Left ventricle myocardium superior (tissue), 1 donor: ENCODE measurements at places on chromosomes 6 and 20.

GRCh38 chr20:1206366-1207148 is 3.3 kb downstream of the C20orf202 start:
- no peak for DNase-seq

DNA sequence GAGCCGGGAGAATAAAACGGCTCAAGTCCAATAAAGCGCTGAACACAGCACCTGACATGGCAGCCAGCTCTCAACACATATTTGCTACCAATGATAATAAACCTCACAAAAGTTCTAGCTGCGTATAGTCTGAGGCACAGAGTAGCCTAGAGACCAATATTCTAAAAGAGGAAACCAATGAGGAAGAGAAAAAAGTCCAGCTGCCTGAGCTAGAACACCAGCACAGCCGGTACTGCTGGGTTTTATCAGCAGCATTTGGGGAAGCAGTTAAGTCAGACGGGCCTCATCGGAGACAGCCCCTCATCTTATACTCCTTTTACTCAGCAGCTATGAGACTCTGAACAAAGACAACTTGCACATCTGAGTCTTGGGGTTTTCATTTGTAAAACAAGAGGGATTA is 2.4 kb upstream of the RTF2 start:
- no peak for DNase-seq

GRCh38 chr20:51266353-51266752 is 243.4 kb upstream of the KCNG1 start:
- DNase-seq: no peak

DNA sequence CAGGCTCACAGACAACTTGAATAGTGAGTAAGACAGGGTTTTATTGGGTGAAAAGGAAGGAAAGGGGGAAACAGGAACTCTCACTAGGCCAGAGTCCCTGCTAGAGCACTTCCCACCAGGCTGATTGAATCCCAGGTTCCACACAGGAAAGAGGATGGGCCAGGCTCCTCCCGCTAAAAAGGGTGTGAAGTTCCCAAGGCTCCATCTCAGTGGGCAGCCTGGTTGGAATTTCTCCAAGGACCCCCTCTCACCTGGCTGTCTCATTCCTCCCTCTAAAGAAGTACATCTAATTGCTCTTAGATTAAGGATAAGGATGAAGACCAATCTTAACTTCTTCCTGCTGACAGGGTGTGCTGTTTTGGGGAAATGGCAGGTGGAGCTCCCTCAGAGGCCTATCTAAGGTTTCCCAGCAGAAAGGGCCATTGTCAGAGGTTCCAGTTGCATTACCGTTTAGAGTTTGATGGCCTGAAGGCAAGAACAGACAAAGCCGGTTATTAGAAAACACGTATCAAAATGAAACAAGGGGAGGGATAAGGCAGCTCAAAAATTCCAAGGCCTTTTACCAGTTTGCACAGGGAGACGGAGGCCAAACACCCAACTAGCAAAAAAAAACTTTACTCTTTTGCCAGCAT is 21.5 kb downstream of the COL19A1 start:
- DNase-seq: no peak

DNA sequence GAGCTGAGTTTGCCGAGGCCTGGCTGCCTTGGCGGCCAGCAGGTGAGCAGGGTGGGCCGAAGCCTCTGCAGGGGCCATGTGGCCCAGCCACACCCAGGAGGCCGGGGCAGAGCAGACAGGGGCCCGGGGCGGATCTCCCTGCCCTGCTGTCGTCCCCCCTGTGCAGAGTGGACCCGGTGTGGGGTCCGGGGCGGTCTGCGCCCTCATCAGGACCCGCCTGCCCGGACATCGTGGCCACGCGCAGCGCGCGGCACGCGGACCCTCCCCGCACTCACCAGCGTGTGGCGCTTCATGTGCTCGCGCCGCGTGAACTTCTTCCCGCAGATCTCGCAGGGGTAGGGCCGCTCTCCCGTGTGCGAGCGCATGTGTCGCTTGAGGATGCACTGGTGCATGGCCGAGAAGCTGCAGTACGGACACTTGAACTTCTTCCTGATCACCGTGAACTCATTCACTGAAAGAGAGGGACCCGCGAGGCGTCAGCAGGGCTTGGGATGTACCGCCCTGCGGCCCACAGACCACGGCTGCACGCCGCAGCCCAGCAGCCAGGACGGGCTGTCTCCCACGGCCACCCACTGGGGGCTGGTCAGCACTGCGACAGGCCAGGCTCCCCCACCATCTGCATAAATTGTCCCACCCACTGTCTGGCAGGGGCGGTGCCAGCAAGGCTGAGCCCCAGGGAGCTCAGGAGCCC is 13.0 kb downstream of the SLC2A4RG start:
- no peak for DNase-seq

- DNase-seq: no peak
Observed at GRCh38 chr6:14589175-14589574, 471.6 kb downstream of the CD83 start.

GRCh38 chr20:53713328-53714056 is 119.9 kb upstream of the ZNF217 start:
- DNase-seq: no peak

DNA sequence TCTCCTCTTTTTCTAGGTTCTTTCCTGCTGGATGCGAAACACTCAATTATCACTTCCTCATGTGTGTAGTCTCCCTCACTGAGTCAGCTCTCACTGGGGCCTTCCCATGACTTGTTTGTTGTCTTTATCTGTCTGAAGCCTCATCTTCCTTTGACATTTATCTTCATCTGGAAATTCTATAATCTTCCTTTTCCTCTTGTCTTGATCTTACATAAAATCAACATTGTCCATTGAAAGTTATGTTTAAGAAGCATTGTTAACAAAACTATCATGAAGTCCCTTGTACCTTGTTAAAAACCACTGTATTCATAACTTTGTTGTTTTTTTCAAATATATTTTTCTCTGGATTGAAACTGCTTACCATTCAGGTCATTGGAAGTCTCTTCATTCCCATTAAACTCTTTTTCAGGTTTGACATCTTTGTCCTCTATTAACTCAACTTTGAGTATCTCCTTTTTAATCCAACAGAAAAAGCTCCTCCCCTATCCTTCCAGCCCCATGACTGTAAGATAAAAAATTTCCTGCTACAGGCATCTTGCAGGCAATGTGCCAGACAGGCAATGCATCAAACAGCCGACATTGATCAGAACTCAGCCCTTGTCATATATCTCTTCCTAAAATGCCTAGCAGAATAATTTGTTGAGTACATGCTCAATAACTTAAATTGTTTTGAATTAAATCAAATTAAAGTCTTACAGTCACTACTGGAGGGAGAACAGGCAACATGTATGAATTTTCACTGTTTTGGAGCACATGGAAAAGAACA is 34.8 kb downstream of the MYLIP start:
- DNase-seq: no peak

- no peak for DNase-seq
Observed at GRCh38 chr6:84785671-84786070, 21.3 kb upstream of the TBX18 start.

DNA sequence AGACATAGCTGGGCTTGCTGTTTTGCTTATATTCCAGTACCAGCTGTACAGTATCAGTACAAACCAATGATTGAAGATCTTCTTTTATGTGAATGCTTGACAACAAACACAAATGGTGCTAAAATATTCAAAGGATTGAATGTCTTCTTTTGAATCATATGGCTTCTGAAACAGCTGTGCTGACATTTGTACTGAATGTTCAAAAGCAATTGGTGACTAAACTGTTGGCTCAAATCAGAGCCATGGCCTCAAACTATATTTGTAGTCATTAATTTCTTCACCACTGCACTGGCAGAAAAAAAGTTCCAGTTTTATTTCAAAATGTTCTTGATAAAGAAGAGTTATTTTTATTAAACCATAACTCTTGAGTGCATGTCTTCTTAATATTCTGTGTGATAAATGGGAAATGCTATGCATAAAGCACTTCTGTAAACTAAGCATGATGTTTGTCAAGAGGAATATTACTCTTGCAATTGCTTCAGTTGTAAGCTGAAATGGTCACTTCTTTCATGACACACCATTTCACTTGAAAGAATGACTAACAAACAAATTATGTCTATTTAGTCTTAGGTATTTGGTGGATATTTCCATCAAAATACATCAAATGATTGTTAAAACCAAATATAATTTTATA is 45.9 kb upstream of the CENPW start:
- no peak for DNase-seq

- no peak for DNase-seq
Observed at GRCh38 chr6:79543411-79543810, 6.2 kb upstream of the LCA5 start.

DNA sequence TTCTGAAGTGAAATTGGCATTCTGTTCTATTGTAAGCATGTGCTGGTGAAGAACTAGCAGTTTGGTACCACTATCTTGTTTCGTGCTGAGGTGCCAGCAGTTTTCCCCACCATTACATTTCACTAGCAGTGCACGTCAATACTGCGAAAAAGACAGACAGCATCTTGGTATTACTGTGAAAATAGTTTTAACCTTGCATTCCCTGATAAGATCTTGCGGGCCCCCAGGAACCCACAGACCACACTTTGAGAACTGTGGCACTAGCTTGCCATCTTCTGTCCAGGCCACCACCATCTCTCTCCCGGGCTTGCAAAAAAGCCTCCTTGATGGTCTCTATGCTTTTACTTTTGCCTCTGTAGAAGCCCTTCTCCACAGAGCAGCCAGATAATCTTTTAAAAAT is 185.7 kb downstream of the BACH2 start:
- no peak for DNase-seq

DNA sequence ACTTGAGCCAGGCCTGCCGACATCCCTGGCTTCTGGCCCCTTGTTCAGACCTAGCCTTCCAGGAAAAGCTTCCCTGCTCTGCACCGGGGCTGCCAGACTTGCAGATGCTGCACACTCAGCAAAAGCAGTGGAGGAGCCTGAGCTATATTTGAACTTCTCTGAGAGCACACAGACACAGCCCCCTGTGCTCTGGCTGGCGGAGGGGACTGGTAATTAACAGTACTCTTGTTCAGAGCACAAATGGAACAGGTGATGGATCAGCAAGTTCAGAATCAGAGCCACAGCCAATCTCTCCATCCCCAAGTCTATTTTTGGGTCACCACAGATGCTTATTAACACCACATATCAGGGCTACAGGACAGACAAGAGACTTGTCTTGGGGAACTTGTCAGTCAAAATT is 27.6 kb upstream of the RIMS4 start:
- DNase-seq: no peak

DNA sequence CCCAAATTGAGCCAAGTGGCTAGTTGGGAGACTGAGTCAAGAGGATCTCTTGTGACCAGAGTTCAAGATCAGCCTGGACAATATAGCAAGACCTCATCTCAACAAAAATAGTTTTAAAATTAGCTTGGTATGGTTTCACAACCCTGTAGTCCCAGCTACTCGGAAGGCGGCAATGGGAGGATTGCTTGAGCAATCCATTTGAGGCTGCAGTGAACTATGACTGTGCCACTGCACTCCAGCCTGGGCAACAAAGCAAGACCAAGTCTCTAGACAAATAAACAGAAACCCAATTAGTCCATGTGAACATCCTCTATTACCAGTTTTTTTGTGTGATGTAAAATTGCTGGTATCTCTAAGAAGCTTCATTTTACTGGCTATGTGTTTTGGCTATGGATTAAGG is 106.2 kb downstream of the TULP4 start:
- DNase-seq: no peak

DNA sequence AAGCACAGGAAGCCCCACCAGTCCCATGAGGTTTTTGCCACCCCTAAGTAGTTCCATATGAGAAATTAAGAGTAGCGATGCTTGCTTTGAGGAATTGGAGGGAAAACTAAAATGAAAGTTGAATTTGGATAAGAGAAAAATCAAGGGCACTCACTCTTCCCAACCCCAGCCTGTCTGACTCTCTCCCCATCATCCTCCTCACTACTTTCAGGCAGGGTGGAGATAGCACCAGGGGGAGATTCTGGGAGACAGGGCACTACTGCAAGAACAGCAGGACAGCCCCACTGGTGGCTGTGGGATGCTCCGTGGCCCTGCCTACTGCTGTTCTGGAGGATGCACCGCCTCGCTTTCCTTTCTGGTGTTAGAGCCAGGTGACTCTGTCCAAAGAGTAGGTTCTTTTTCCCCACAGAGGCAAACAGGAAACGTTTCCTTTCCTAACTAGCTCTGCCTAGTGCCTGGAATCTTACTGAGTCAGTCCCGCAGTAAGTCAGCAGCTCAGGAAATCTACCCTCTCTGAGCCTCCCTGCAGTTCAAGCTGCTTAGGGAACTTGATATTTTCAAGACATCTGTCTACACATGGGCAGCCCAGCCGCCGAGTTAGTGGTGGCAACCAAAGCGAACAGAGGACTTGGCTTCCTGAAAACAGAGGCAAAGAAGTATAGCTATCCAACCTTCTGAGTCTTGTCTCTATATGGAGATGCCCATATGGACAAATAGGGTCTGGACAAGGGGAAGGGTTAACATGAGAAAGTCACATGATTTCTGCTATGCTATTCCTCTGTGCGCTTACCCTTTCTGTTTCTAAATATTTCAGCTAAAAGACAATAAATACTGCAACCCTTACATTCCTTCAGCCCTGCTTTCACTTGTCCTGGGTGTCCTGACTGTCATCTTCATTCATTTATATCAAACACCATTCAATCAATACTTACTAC is 11.4 kb downstream of the HLA-E start:
- no peak for DNase-seq

DNA sequence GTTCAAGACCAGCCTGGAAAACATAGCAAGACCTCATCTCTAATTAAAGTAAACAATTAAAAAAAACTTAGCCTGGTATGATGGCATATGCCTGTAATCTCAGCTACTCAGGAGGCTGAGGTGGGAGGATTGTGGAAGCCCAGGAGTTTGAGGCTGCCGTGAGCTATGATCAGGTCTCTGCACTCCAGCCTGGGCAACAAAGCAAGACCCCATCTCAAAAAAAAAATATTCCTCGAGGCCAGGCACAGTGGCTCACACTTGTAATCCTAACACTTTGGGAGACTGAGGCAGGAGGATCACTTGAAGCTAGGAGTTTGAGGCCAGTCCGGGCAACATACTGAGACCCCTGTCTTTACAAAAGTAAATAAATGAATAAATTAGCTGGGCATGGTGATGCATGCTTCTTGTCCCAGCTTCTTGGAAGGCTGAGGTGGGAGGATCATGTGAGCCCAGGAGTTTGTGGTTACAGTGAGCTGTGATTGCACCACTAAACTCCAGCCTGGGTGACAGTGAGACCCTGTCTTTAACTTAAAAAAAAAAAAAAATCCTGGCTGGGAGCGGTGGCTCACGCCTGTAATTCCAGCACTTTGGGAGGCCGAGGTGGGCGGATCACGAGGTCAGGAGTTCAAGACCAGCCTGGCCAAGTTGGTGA is 9.3 kb upstream of the C2 start:
- DNase-seq: no peak
